AG10803 (cell line): ENCODE measurements at places on chromosomes 7 and 10.
A peak's percentile ranks its signal among the peaks of the same experiment; 100 is the strongest.

GRCh38 chr10:14219411-14219810 lies 111.3 kb downstream of the FRMD4A start:
- no peak for DNase-seq

GRCh38 chr10:34078745-34079470 lies 736.2 kb downstream of the PARD3 start:
- DNase-seq: peak; percentile 74

DNA sequence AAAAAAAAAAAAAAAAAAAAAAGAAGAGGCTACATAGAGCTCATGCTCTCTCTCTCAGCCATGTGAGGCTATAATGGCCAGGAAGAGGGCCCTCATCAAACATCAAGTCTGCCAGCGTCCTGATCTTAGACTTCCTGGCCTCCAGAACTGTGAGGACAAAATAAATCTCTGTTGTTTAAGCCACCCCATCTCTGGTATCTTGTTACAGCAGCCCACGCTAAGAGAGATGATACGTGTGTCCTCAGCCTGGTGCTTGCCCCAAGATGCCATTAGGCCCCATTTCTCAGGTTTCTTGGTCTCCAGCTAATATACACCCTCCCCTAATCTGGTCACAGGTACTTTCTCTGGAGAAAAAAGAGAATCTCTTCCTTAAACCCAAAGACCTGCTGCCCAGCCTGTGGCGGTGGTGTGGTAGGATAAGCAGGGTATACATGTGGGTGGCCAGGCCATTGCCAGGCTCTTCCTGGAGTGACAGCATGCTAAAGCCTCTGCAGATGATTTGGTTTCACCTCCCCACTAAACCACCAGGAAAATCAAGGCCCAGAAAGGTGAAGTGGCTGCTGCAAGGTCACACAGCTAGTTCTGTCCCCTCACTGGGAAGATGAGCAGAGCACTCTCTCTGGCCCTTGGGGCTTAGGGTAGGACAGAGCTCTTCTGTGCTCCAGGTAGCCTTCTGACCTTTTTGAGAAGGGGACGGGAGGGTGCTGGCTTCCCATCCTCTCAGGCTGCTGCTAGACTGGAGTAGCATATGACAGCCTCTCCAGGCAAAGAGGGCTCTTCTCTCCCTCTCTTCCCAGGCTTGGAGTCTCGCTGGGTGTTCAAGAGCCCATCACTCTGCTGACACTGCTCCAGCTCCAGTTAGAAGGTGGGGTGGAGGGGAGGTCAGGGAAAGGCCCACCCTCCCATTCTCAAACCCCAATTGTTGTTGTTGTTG lies 5.2 kb downstream of the SPOCK2 start:
- DNase-seq: no peak

DNA sequence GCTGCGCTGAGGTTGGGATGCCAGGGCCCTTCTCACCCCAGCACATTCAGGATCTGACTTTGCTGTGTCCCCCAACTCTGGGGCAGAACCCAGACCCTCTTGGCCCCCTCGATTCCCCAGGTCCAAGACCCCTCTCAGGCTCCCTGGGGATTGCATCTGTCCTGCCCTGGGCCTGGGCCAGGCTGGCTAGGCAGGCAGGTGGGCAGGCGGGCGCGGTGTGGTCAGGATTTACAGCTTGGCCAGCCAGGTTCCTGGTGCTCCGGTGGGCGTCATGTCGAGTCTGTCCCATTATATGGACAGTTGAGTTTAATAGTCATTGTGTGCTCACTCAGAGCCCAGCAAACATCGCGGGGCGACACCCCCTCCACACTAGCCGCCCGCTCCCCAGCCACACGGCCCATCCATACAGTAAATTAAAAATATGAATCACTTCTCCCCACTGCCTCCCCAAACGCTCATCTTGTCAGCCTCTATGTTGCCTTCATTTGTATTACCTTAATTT lies 23.5 kb downstream of the POLL start:
- no peak for DNase-seq
